ENCODE measurements at places on chromosomes 5 and 9. TPM values are rescaled to one million over a fixed set of nuclear protein-coding genes. Genes with fewer than 3 reads are reported as not detected.

DNA sequence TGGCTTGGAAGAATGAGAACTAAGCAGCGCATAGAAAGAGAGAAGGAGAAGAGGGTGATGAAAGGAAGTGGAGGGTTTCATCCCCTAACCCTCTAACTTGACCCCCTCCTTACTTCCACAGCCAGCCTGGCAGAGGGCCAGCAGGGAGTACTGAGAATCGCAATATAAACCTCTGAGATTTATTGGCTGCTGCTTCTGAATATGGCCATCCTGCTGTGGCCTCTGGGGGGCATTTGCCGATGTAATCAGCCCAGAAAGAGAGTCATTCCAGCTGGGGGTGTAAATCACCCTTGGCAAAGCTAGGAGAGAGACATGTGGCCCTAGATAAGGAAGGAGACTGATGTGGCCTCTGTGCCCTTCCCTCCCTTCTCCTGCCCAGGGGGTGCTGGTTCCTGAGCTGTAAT lies 960 bp upstream of the GFRA3 start:
- DNase-seq, result no peak

- DNase-seq, result no peak
Measured at GRCh38 chr9:37961351-37961750, 57.4 kb upstream of the SLC25A51 start.

DNA sequence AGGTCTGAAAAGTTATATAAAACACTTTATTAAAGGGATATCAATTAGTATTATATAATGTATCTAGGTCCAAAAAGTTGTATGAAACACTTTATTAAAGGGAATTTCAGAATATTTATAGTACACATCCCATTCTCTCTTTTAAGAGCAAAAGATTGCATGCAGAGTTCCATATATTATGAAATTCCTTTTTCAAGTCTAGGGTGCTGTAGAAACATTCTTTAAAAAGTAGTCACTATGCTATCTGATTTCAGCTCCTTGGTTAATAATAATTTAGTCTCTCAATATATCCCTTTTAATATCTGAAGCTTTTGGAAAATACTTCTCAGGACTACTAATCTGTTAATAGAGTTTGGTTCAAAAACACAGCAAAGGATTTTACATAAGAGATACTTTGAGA lies 1496.1 kb upstream of the C9orf72 start:
- DNase-seq, result no peak

DNA sequence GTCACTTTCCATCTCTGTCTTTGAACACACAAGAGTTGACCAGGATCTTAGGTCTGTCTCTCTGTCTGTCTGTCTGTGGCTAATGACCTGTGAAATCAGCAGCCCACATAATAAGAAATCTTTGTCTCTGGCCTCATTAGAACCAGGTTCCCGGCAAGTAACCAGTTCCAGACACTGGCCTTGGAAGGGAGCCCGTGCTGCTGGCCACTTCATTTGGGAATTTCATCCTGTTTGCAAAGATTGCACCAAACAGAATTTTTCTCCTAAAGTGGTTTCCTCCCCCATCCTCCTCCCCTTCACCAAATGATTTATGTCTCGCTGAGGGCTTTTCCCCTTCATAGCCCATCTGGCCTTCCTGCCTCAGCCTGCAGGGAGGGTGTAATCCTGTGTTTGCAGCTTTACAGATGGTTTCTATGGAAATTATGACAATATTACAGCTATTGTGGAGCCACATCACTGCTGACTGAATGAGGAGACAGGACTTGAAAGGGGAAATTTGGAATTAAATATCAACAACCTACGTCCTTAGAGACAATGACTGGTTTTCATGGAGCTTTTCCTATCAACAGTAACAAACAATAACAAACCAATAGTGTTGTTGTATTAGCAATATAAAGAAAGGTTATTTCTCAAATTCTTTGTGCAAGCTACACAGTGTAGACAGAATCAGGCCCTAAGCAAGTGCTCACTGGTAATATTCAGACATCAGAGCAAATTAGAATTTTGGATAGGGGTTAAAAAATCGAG lies 25.7 kb downstream of the DPYSL3 start:
- DNase-seq, result no peak

GRCh38 chr5:69136293-69136692 lies 30.7 kb upstream of the CCNB1 start:
- no peak for DNase-seq

- no peak for DNase-seq
Measured at GRCh38 chr5:140658870-140659269, 5.8 kb upstream of the WDR55 start.

GRCh38 chr9:90909747-90910283 lies 108.2 kb downstream of the SYK start:
- no peak for DNase-seq

GRCh38 chr9:114791736-114792135 lies 14.1 kb downstream of the TNFSF15 start:
- no peak for DNase-seq

- DNase-seq, result no peak
Measured at GRCh38 chr5:132629230-132629944, 28.6 kb upstream of the IL13 start.

DNA sequence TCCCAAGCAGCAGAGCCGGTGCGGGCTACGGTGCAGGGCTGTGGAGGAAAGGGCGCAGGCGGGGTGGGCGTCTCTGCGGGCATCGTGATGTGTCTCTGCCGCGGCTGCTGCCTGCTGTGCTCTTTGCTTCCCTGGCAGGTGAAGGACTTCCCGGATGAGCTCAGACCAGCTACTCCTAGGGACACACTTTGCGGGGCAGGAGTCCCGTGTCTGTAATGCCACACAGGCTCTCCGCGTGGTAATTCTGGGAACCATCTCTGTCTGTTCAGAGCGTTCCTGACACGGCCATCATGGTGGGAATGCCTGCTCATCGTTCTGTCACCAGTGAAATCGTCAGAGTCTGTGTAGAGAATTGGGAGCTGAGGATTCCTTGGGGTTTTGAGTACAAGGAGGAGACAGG lies 235.5 kb downstream of the FANCC start:
- DNase-seq, result no peak

DNA sequence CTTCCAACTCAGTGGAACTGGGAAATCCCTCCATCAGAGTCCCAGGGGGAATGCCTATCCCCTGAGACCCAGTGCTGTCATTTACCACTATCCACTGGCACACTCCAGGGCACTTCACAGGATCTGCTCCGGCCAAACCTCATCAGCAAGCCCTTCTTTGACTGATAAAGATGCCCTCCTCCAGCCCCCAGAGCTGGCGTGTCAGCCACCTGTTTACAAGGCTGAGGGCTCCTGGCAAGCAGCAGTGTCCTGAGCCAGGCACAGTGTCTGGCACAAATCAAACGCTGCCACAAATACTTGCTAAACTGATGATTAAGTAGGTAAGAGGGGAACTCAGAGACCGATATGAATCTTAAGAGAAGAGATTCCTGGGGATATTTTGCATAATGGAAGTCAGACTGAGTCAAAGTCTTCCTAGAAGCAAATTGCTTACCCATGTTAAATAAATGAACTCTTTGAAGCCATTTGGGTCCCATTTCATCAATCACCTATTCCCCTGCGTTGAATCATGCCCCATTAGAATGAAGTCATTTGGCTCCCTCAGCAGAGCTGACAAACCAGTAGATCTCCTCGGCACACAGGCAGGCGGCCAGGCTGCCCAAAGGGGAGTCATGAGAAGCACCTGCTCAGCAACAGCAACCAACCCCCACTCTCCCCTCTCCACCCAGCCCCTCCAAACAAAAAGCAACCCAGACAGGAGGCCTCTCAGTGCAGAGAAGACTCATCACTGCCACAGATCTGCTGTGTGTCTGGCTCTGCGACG lies 97.4 kb downstream of the CDK5RAP2 start:
- DNase-seq, result no peak

DNA sequence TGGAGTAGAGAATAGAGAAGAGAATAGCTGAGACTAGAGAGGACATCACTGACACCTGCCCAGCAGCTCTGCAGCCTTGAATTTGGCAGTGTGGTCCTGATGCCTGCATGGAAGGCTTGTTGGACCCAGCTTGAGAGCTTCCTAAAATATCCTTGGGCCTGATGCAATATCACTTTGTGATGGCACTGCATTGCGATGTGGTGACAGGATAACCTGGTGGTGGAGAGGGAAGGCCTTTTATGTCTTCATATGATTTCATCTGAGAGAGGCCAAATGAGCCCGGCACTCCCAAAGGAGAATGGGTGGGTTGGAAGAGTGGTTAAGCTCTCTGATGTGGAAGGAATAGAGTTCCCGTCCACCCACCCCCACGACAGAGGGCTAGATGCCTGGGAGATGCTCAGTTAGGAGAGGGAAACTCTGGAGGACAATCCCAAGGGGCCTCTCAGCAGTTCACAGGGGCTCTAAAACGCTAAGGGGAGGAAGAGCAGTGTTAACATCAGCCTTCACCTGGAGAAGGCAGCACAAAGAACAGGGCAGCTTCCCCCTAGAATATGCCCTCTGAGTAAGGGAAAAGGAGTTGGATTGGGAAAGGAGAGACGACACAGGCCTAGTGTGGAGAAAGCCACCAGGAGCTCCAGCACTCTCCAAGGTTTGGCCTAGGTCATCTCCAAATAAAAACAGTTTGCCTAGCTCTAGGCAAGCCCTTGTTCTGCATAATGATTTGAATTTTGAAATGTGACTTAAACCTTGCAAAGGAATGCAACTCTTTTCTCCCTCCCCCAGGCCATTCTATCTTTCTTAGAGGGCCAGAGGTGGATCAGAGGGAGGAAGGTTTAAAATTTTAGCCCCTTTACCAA lies 99.8 kb upstream of the SSBP2 start:
- DNase-seq, result no peak

DNA sequence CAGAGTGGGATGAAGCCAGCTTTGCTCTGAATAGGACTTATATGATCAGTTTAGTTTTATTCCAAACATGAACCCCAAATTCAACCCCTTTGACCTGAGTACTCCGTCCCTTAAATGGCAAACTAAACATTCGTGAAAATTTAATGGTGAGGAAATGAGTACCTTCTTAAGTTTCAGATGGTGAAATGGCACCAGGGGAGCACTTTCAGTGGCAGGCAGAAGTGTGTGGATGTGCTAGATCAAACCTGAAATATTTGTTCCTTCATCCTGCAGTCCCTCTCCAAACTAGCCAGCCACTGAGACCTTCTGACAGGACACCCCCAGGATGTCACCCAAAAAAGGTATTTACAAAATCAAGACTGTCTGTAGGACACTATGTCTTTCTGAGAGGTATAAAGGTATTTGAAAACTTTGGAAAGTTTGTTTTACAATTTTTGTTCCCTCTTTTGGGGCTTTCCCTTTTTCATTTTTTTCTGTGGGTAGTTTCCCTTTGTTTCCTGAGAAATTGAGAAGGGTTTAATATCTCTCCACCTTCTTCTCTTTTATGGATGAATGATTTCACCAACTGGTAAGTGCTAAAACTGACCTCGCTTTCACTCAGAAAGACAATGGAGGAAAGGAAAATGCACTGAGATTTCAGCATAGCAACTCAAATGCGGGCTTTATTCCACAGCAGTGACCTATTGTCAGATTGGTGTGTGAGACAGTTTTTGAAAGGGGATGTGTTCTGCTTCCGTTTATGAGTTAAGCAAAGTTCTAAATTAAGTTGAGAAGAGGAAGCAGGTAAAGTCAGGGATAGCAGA lies 127.1 kb downstream of the TMC1 start:
- DNase-seq, result no peak

GRCh38 chr5:58912116-58912515 lies 329.2 kb downstream of the RAB3C start:
- DNase-seq, result no peak

- DNase-seq, result peak; percentile 37
Measured at GRCh38 chr9:91033797-91034196, 232.2 kb downstream of the SYK start.

DNA sequence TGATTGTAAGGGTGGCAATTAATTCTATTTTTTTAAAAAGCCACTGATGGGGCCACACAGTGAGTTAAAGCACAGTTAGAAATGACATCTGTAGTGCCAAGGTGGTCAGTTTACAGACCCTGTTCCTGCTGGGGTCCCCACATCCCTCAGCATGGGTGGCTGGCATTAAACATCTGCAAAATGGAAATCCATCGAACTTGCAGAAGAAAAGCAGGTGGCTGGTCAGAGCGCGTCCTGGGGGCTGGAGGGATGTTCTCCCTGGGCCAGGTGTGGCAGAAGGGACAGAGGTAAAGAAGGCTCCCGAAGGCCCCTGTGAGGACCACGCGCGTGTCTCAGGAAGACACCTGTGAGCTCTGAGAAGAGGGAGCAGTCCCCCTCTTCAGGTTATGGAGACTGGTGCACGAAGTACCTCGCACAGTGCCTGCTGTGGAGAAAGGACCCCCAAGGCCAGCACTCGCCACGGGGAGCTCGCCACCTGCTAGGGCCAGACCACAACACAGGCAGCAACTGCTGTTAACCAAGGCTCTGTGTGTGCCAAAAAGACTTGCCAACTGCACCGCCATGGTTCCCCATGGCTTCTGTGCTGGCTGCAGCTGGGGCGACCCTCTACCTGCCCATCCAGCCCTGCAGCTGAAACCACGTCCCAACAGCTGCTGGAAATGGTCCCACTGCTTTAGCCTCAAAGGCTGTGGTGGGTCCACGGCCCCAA lies 65.2 kb downstream of the RASGEF1C start:
- DNase-seq, result no peak

DNA sequence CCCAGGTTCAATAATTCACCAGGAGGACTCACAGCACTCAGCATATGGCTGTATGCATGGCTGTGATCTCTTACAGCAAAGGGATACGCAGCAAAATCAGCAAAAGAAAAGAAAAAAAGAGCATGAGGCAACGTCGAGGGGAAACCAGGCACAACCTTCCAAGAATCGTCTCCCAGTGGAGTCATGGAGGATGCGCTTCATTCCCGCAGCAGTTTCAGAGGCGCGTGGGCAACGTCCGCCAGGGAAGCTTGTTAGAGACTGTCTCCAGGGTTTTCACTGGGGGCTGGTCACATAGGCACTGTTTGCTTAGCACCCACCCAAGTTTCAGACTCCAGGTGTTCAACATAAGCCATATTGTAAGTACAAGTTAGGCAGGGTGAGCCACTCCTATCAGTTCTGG lies 44.6 kb downstream of the NSG2 start:
- DNase-seq, result no peak

- no peak for DNase-seq
Measured at GRCh38 chr9:124140941-124141568, 116.7 kb upstream of the NEK6 start.

DNA sequence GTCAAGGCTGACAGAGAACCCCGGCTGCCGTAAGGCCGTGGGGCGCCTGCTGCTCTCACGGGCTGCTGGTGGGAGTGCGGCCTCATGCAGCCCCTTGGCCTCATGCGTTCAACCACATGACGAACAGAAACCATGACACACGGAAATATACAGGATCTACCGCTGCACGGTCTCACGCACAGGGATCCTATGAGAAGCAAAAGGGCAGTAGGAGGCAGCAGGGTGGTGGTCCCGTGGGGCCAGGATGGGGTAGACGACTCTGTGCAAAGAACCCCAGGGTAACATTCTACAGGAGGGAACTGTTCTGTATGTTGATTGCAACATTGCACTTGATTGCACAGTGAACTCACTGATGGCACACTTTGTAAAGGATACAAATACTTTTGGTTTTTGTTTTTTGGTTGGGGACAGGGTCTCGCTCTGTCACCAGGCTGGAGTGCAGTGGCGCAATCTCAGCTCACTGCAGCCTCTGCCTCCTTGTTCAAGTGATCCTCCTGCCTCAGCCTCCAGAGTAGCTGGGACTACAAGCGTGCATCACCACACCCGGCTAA lies 51.6 kb downstream of the NACC2 start:
- DNase-seq, result no peak

FUBP3 gene
- 38.7 TPM for total RNA-seq

AQP3 gene
- 130 TPM for total RNA-seq

MRPL50 gene
- 8.3 TPM for total RNA-seq

GPR151 gene
- total RNA-seq, result not detected

AGGF1 gene
- total RNA-seq, result 16.7 TPM

SPATA31D3 gene
- total RNA-seq, result not detected

CDH18 gene
- not detected for total RNA-seq

SPATA31A3 gene
- total RNA-seq, result not detected

NHP2 gene
- total RNA-seq, result 61.2 TPM
